NCI-H510A (cell line): ENCODE measurements at places on chromosomes 7 and 10.

- DNase-seq = no peak
These were observed 41.6 kb downstream of the SLC39A12 start for GRCh38 chr10:17993361-17993760.

DNA sequence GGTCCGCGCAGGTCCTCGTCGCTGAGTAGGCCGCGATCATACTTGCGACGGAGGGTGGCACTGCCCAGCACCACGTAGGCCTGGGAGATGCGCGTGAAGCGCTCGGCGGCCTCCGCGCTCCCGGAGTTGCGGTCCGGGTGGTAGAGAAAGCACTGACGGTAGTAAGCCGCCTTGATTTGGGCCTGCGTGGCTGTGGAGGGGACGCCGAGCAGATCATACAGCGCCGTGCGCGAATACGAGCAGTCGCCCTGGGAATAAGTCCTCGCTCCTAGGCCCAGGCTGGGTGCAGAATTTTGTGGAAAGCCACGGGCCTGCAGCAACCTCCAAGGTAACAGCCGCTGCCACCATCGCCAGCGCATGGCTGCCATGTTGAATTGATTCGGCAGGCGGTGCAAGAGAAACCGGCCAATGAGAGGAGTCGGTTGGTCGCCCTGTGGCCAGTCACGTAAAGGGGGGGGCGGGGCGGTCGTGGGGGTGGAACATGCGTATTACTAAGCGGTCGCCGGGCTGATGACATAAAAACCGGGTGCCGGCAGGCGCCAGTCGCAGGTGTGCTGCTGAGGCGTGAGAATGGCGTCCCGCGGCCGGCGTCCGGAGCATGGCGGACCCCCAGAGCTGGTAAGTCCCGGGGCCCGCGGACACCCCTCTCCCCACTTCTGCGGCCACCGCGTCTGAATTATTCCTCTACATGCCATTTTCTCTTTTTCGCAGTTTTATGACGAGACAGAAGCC is at the start of the genes BUD23 and DNAJC30:
Gene BUD23, plus strand, starts transcription at position 542 of the 732 bp plus-strand sequence. Its CDS starts 29 bp downstream, at position 571.
Gene DNAJC30, minus strand, starts transcription at position 398 of the 732 bp plus-strand sequence. Its CDS starts 30 bp downstream, at position 368.
- peak; percentile 94 for DNase-seq

DNA sequence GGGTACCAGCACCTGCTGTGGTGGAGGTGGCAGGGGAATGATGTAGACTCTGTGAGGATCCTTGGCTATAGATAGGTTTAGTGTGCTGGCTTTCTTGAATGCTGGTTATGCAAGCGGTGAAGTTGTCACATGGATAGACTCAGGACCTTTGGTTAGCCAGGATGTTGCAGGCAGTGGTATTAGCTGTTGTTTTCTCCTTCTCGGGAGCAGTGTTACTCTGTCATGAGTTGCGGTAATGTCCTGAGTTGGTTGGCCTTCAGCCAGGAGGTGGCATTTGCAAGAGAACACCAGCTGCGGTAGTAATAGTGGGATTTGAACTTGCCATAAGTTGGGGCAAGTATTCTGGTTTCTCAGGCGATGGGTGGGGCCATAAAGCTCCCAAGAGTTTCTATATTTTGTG is 10.8 kb downstream of the AGK start:
- no peak for DNase-seq

- no peak for DNase-seq
These were observed 17.5 kb downstream of the HGF start for GRCh38 chr7:81752318-81752714.

- no peak for DNase-seq
These were observed 144.5 kb upstream of the NFE2L3 start for GRCh38 chr7:26007510-26007909.

GRCh38 chr10:123990889-123991288 is 99.3 kb upstream of the CPXM2 start:
- DNase-seq = no peak

GRCh38 chr10:124224331-124225028 is 131.1 kb upstream of the CHST15 start:
- DNase-seq = no peak

DNA sequence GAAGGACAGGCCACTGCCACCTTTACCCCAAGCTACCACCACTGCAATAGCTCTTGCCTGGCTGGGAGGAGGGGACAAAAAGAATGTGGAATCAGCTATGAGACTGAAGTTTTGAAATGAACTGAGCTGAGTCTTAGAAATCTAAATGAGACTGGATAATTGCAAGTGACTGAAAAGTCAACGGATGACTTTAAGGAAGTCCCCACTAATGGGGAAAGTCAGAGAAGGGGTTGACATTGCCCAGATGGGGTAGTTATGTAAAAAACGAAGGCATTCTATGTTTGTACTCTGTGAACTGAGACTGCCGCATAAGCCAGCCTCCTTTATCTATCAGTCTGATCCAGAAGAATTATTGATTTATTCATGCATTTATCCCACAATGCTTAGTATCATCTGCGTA is 67.2 kb downstream of the RBM20 start:
- no peak for DNase-seq

GRCh38 chr7:7789551-7789988 is 71.2 kb upstream of the RPA3 start:
- no peak for DNase-seq

DNA sequence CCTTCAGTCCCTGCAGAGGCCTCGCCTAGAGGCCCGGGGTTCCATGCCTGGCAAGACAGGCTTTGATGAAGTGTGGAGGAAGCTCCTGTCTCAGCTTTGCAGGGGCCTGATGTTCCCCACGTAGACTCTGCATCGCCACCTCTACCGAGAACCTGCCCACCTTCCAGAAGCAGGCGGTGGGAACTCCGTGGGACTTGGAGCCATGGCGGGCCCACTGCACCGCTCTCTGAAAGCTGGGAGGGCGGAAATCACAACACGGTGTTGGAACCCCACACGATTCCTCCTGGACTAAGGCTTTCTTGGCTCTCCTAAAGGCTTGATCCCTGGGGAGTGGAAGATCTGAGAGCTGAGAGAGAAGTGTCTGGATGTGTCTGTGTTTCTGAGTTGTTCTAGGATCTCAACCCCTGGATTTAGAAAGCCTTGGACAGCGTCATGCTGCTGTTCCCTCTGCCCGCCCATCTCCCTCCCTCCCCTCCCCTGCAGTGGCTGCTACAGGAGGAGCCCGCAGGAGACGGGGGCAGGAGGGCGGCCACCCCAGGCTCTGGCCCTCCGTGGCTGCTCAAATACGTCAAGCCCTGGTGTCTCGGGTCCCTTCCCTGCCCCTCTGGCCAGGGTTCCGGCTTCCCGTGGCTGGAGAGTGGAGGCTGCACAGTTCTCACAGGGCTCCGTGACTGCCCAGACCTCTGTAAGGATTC is 79.7 kb downstream of the VIPR2 start:
- DNase-seq = no peak

GRCh38 chr7:22325671-22326070 is 31.3 kb downstream of the RAPGEF5 start:
- no peak for DNase-seq

DNA sequence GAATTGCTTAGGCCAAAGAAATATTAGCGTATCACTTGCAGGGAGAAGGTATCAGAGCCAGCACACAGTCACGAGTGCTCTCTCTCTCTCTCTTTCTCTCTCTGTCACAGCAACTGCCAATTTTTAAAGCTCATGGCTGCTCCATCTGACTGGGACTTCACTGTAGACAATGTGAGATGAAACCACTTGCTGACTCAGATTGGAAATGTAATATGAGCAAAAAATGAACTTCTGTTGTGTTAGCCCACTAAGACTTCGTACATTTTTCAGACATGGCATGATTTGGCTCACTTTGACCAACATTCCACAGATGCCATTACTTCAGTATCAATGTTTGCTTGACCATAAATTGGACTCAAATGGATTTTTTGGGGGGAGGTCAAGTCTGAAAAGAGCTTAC is 68.1 kb downstream of the DGKB start:
- no peak for DNase-seq

GRCh38 chr7:31716355-31716754 is 29.3 kb downstream of the PPP1R17 start:
- no peak for DNase-seq

- no peak for DNase-seq
These were observed 155.7 kb upstream of the FGFR2 start for GRCh38 chr10:121753726-121754476.

- DNase-seq = peak; percentile 62
These were observed 189.3 kb downstream of the POLR1F start for GRCh38 chr7:19519443-19520021.

DNA sequence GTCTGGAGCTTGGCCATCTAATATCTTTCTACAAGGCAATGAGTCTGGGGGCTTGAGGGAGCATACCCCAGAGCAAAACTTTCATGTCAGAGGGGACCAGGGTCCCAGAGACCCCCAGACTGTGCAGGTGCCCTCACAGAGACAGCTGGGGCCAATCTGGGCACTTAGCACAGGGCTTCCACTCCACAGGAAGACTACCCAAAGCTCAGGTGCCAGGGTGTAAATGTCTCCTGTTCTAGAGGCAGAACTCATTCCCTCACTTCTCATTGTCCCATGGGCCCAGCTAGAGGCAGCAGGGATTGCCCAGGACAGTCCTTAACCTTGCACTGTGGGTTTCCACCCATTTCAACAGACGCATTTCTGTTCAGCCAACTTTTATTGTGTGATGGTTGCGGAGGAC is 246.9 kb downstream of the ACTR3B start:
- no peak for DNase-seq

- no peak for DNase-seq
These were observed 331.0 kb downstream of the PRPF18 start for GRCh38 chr10:13917791-13918190.

DNA sequence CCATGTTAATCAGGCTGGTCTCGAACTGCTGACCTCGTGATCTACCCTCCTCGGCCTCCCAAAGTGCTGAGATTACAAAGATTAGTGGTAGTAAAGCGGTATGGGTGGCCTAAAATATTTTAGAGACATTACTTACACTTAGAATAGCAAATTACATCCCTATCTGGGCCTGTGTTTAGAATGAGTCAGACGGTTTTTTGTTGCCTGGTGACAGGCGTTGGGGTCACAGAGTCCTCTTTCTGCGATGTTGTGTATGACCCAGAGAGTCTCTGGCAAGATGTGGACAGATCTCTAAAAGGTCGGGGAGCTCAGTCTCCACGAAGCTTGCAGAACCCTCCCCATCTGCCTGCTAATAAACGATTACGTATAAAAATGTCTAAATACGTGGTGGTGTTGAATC is 39.6 kb upstream of the PRKCQ start:
- DNase-seq = no peak

DNA sequence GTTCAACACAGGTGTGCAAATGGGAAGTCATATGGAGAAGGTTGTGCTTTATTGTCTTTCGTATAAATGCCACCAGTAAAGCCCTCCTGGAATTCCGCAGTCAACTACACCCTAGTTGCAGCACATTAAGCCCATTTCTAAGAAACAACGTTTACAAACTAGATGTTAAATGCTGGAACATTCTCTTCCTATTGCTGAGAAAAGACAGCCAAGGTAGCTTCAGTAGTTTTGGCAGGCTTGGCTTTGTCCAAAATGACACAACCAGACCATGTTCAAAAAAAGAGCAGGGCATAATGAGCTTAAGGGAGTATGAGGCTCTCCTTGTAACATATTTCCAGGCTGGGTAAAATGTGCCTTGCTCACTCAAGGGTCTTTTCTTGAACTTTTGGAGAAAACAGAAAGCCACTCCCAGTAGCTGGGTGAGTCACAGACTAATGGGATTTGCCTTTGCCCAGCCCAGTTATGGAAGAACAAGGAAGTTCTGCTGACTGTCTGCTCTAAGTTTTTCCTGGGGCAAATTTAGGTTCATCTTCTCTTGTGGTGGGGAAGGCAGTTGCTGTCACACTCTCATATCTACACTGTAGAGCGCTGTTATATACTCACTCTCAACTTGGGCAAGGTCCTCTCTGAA is 238.7 kb downstream of the PLXNA4 start:
- DNase-seq = no peak

- DNase-seq = no peak
These were observed 134.4 kb downstream of the DLG5 start for GRCh38 chr10:77792155-77792554.

GRCh38 chr10:29050081-29050480 is 238.8 kb upstream of the LYZL1 start:
- DNase-seq = no peak

GRCh38 chr7:102916881-102917280 is 4.1 kb downstream of the LRRC17 start:
- DNase-seq = no peak

GRCh38 chr7:122887198-122887597 is 938 bp upstream of the CADPS2 start:
- DNase-seq = peak; percentile 9

- DNase-seq = no peak
These were observed 225.2 kb downstream of the WDR37 start for GRCh38 chr10:1281405-1281782.

- no peak for DNase-seq
These were observed 58.3 kb upstream of the COBL start for GRCh38 chr7:51374936-51375335.

DNA sequence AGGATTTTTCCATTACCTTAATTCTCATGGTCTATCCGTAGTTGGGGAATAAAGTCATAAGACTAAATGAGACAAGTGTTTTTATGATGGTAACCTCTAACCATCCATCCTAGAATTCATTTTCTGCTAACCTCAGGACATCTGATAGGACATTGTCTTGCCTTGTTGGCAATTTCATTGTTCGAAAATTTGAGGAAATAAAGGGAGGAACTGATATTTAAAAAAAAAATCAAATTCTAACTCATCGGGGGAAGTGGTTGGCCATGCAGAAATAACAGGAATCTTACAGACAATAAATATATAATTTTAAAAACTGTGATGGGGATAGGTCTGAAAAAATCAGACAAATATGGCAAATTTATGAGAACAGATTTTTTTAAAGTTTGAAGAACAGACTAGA is 21.7 kb upstream of the RHOBTB1 start:
- no peak for DNase-seq

DNA sequence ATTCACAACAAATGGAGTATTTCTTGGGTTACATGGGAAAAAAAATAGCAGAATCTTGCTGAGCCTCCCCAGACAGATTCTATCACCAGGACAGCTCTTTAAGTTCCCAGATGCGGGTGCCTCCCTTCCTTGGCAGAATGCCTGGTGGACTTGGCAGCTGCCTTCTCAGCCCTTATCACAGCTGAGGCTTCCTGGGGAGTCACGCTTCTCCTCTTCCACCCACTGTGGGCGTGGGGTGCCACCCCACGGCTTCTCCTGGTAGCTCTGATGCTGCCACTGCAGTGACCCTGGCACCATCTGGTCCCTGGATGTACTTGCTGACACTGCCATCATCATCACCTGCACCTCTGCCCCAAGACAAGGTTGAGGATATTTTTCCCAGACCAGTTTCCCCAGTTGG is 16.2 kb upstream of the NME8 start:
- DNase-seq = no peak

- no peak for DNase-seq
These were observed 76.4 kb upstream of the ZMIZ1 start for GRCh38 chr10:78992333-78992732.

DNA sequence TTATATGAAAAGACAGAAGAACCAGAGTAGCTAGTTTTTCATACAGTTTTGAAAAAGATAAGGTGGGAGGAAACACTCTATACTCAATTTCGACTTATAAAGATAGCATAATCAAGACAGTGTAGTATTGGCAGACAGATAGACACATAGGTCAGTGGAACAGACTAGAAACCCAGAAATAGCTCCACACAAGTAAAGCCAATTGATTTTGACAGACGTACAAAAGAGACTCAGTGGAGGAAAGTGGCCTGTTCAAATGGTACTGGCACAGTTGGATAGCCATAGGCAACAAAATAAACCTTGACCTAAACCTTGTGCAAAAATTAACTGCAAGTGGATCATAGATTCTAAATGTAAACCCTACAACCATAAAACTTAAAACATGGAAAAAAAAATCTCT is 46.8 kb downstream of the MAPK8 start:
- no peak for DNase-seq
